ENCODE measurements at places on chromosomes 7 and 10. TPM values are rescaled to one million over a fixed set of nuclear protein-coding genes. Genes with fewer than 3 reads are reported as not detected.

The CCL24 gene
- 0.93 TPM for polyA plus RNA-seq

The YAE1 gene
- 44.8 TPM for polyA plus RNA-seq

The CRYGN gene
- polyA plus RNA-seq, result 5.1 TPM

The NAPEPLD gene
- polyA plus RNA-seq, result 48.6 TPM

The GALNT17 gene
- polyA plus RNA-seq, result 3.5 TPM

The EBF3 gene
- polyA plus RNA-seq, result 1.9 TPM

The VPS37D gene
- 18.9 TPM for polyA plus RNA-seq

The CALML3 gene
- polyA plus RNA-seq, result not detected

The MRM2 gene
- 37.9 TPM for polyA plus RNA-seq

The ZNF398 gene
- 15.2 TPM for polyA plus RNA-seq

The HYAL4 gene
- 0.15 TPM for polyA plus RNA-seq

The FAM237B gene
- polyA plus RNA-seq, result 0.96 TPM

The GPR141 gene
- polyA plus RNA-seq, result not detected

The EFCAB10 gene
- polyA plus RNA-seq, result 2.6 TPM

The PLCE1 gene
- polyA plus RNA-seq, result 36.3 TPM

The PPP1R9A gene
- 37.9 TPM for polyA plus RNA-seq

The POU6F2 gene
- 0.22 TPM for polyA plus RNA-seq

The PIP gene
- polyA plus RNA-seq, result not detected

DNA sequence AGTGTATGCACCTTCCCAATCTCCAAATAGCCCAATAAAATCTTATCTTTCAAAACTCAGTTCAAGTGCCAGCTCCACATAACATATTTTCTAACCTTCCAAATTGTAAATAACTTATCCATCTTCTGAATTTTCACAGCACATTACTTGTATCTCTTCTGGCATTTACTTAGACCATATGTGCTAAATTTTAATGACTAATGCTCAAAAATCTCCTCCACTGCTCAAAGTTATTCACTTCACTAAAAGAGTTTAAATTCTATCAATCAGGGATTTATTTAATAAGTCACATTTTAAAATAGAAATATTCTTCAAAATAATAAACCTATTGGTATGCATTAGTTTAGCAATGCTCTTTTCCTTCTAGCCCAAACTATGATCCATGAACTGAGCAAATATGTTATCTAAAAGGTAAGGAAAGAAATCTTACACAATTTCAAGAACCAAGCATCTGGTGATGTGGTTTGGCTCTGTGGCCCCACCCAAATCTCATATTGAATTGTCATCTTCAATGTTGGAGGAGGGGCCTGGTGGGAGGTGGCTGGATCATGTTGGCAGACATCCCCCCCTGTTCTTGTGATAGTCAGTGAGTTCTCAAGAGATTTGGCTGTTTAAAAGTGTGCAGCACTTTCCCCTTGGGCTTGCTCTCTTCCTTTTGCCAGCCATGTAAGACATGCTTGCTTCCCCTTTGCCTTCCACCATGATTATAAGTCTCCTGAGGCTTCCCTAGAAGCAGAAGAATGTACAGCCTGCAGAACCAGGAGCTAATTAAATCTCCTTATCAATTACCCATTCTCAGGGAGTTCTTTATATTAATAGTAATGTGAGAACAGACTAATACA is 28.1 kb upstream of the GPR22 start:
- no peak for DNase-seq

DNA sequence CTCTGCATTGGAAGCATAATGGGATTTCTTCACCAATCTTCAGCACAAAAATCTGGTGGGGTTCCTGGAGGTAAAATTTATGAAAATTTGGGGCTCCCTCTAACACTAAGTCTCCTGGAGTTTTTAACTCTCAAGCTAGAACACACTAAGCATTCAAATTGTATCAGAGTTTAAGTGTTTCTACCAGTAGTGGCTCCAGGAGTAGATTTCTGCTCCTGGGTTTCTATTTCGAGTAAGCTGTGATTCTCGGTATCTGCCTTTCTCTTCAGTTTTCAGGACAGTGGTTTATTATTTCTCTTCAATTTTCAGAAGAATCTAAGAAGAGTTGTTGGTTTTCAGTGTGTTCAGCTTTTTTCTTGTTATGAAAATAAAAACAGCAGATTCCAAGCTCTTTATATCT is 566.4 kb upstream of the KCND2 start:
- no peak for DNase-seq

GRCh38 chr7:73770002-73770859 is at the start of gene CLDN3:
Gene CLDN3, minus strand, starts transcription at chr7:73770270. Its CDS starts 221 bp downstream, at chr7:73770049.
- peak; percentile 87 for DNase-seq

- no peak for DNase-seq
Measured at GRCh38 chr7:24436131-24436920, 136.9 kb upstream of the PALS2 start.

DNA sequence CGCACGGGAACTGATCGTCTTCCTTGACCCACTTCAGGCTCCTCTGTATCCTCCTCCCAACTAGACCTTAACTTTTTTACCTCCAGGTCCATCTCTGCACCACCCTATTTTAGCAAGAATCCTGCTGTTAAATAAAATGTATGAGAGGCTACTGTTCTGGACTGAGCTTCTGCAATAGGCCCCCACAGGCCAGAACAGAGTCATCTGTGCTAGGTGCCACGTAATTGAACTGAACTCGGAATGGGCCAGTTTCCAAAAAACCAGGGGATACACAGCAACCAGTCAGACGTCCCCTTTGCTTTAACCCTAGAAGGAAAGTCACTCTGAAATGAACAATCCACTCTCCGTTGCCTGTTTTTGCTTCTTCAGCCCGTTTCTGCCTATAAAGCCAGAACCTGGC is 71.3 kb downstream of the CHST15 start:
- DNase-seq, result no peak

DNA sequence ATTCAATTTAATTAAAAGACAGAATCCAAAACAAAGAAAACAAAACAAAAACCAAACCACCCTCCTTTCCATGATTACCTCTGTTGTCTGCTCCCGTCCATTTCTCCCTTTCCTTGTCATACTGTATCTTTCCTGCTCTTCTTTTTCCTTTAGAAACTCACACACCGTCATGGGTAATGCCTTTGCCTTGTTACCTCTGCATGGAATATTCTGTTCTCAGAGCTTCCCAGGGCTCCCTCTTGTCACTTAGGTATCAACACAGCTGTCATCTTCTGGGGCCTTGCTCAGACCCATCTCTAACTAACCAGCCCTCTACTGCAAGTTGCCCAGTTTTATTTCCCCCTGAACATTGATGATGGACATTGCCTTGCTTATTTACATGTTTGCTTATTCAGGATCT is 30.2 kb upstream of the GIMAP8 start:
- no peak for DNase-seq

DNA sequence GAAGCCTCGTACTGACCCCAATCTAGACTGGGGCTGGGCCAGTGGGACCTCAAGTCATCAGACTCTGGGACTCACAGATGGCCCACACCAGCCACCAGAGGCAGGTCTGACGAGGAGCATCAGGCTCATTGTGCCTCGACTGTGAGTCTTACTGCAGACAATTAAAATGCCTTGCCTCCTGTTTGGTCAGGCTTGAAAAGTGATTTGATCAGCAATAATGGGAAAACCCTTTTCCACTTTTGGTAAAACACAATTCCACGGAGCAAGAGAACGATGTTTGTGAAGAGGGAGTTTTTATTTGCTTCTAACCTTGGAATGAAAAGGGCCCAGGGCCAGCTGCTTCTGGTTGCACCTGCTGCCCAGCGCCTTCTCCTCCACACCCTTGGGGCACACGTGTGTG is 43.9 kb downstream of the C10orf143 start:
- no peak for DNase-seq

GRCh38 chr7:66504131-66504530 is 124.5 kb upstream of the KCTD7 start:
- no peak for DNase-seq

- peak; percentile 89 for DNase-seq
Measured at GRCh38 chr10:75403144-75403938, 1.8 kb upstream of the ZNF503 start.

DNA sequence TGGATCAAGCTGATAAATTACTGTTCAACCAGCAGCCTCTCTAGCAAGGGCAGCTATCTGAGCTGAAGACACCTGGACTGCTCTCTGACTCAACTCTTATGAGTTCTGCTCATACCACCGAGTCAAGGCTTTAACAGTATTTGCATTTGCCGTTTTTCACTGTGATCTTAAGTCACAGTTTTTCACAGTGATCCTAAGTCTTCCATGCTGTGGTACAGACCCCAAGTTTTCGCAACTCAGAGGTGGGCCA is 31.3 kb downstream of the PIP4K2A start:
- DNase-seq, result no peak

DNA sequence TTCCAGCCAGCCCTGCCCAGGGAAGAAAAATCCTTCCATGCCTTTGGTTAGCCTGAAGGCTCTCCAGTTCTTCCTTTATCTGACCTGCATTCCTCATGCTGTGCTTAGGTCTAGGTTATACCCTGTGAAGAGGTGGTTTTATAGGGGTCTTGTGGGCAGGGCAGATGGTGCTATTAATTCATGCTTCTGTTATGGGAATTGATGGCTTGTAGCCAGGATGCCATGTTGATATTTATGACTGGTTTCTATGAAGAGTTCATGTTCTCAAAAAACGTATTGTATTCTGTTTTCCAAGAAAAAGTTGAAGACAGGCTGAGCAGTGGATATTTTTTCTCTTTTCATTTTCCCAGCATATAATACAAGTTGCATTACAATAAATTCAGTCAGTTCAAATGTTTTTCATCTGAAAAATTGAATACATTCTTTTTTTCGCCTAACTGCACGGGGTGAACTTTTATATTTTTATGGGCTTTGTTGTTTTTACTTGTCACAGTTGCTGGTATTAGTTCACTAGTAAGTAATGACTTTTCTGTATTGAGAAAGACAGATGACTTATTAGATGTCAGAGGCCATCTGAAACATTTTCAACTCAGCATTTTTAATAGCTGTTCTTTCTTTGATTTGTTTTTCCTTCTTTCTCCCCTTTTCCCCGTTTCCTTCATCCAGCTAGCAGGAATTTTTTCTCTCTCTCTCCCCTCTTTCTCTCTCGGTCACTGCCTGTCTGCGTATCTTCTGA is 322.8 kb downstream of the LRMDA start:
- DNase-seq, result peak; percentile 59

GRCh38 chr7:78905436-78905835 is 548.0 kb downstream of the MAGI2 start:
- DNase-seq, result no peak

DNA sequence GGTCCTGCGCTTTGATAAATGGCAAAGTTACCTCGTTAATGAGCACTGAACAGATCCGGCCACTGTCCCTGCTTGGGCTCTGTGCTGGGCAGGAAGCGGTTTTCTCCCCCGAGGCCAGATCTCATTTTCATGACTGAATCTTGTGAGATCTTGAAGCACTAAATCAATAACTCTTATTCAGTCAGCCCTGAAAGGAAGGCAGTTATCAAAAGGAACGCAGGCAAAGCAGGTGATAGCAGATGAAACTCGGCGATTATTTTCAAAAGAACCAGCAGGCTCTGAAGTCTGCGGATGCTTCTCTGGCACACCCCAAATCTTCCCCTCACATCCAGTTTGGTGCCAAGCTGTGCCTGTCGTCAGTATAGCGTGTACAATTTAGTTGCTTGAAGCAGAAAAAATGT is 228.7 kb downstream of the BAMBI start:
- no peak for DNase-seq

DNA sequence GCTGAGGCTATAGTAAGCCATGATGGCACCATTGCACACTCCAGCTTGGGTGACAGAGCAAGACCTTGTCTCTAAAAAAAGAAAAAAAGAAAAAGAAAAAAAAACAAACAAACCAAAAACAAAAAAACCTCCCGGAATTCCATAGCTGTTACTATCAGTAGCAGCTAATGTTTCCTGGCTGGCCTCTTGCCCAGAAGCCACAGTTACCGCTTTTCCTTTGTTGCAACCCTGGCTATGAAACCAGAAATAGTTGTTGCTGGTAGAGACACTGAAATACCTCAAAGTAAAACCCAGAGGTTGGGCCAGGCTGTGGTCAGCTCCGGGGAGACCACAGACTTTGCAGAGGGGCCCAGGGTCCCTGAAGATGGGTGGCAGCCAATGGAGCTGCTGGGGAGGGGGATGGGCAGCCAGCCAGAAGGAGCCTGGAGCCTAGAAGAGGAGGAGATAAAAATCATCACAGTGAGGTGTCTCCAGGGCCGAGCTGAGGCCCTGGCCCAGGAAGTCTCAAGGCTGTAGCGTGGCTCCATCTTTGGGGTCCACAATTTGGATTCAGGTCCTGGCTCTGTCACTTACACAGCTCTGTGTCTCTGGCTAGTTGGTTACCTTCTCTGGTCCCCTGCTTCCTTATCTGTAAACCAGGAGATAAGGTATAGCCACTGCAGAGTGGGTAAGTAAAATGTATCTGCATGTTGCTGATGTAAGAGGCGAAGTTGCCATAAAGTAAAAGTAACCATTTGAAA is 3.4 kb upstream of the CHST12 start:
- peak; percentile 83 for DNase-seq

DNA sequence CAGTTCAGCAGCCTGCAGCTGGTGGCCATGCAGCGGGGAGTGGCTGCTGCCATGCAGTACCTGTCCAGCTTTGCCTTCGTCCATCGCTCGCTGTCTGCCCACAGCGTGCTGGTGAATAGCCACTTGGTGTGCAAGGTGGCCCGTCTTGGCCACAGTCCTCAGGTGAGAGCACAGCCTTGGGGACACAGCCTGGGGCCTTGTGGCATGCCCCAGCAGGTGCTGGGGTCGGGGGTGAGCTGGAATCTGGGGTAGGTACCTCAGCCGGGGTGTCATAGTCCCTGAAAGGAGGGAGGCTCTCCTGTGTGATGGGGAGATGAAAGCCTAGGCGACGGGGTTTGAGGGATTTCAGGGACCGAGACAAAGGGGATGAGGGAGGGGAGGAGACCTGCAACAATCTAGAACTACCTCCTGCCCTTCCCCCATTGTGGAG is 14.1 kb downstream of the EPHB6 start:
- no peak for DNase-seq

DNA sequence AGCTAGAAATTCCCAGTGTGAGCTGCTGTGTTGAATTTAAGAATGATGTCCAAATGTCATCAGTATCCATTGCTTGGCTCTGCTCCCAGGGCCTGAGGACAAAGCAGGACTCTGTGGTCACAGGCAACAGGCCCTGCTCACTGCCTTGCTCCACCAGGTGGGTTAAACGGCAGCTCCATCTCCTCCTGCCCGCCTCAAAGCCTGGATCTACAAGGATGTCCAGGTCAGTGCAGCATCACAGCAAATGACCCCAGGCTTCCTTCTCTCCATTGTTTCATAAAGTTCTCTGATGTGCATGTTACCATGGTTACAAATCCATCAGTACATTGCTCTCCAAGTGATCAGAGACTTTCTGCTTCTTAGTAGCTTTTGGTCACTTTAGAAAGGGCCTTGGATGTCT is 322.0 kb upstream of the ZNF32 start:
- DNase-seq, result no peak

Measured in renal pelvis (tissue), 12 donors.